ENCODE measurements at places on chromosomes 7 and 10.

DNA sequence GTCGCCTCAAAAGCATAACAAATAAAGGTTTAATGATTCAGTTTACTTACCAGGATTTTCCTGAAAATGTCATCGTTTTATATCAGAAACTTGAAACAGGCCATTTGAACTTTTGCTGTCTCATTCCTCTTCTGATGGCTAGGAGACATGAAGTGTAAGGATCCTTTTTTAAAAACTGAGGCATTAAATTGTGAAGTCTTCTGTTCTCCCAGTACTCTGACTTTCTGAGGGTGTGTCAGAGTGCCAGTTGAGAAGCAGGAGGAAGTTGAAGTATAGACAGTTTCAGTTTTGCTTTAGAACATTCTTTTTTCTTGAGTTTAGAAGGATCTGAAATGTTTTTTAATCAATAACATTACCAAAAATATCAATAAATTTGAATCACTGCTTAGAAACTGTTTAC, at the start of gene SAMD9L:
Gene SAMD9L (minus strand): TSS at position 242 of the 400 bp plus-strand sequence. CDS start 12,414 bp downstream, outside the sequence.
- no peak within 1 kb of the TSS for H3K4me3 ChIP-seq
- no peaks in the 10 kb centered on the region for H3K27me3 ChIP-seq
- no peak within 1 kb of the TSS for H3K27ac ChIP-seq
- DNase-seq: no peak
- no peaks in the 10 kb centered on the region for H3K4me1 ChIP-seq
- no peaks in the 10 kb centered on the region for H3K36me3 ChIP-seq

DNA sequence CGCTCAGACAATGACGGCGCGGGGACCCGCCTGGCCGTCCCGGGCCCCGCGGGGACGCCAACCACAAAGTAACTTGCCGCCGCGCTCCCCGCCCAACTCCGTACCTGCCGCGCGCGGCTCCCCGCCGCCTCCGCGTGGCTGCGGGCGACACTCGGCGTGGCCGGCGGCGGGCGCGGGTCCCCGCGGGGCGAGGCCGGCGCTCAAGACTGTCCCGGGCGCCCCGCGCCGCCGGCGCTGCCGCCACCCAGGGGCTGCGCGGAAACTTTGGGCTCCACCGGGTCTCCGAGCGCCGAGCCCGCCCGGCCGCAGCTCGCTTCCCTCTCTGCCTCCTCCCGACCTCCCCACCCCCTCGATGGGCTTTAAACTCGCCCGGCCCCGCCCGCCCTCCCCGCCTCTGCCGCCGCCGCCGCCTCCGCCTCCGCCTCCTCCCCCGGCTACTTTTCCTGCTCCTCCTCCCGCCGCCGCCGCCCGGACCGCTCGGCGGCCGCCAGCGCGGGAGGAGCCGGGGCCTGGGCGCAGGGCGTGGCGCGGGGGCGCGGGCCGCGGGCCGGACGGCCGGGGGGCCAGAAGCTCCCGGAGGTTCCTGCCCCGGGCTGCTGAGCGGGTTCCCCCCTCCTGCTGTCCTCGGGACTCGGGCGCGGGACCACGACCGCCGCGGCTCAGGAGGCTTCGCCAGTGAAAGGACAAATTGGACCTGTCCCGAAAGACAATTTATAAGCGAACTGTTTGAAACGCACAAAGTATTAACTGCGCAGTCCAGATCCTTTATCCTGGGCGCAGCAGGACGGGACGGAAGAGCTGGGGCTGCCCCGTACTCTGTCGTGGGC, 10.6 kb upstream of the GRB10 start:
- peak; percentile 75 for DNase-seq
- H3K4me1 ChIP-seq: peaks cover 34% of the 10 kb centered on the region
- no peaks in the 10 kb centered on the region for H3K36me3 ChIP-seq
- no peak overlapping the region for H3K27ac ChIP-seq
- peak overlapping the region; percentile 84 for H3K4me3 ChIP-seq
- H3K27me3 ChIP-seq: peaks cover 26% of the 10 kb centered on the region

- DNase-seq: no peak
- H3K27me3 ChIP-seq: no peaks in the 10 kb centered on the region
- H3K4me3 ChIP-seq: no peak overlapping the region
- H3K36me3 ChIP-seq: no peaks in the 10 kb centered on the region
These were observed 132.5 kb upstream of the UNC5B start for GRCh38 chr10:71079761-71080380.

GRCh38 chr10:21326594-21327288, 198.7 kb downstream of the SKIDA1 start:
- no peaks in the 10 kb centered on the region for H3K36me3 ChIP-seq
- no peak overlapping the region for H3K4me3 ChIP-seq
- no peak overlapping the region for H3K27ac ChIP-seq
- no peak for DNase-seq
- H3K27me3 ChIP-seq: no peaks in the 10 kb centered on the region
- peaks cover 19% of the 10 kb centered on the region for H3K4me1 ChIP-seq

DNA sequence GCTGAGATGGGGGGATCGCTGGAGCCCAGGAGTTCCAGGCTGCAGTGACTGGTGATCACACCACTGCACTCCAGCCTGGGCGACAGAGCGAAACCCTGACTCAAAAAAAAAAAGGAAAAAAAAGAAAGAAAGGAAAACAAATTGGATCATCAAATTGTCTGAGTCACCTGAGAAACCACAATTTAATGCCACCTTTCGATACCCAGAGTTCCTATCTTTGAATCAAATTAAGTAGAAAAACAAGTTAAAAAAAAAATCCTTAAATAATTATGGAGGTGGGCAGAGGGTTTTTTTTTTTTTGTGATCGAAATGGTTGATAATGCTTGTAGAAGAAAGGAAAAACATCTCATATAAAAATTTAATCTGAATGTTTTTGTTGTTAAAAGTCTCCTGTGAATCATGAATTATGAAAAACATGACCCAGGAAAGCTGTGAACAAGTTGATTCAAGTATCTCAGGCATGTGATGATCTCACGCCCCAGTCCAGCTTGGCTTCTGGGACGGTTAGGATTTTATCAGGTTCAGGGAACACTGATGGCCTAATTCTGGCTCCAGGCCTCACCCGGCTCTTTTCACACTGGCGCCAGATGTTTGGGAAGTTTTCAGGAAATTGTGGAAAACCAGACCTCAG, 25.3 kb upstream of the CUX1 start:
- no peak overlapping the region for H3K27ac ChIP-seq
- no peaks in the 10 kb centered on the region for H3K4me1 ChIP-seq
- no peak overlapping the region for H3K4me3 ChIP-seq
- no peaks in the 10 kb centered on the region for H3K27me3 ChIP-seq

DNA sequence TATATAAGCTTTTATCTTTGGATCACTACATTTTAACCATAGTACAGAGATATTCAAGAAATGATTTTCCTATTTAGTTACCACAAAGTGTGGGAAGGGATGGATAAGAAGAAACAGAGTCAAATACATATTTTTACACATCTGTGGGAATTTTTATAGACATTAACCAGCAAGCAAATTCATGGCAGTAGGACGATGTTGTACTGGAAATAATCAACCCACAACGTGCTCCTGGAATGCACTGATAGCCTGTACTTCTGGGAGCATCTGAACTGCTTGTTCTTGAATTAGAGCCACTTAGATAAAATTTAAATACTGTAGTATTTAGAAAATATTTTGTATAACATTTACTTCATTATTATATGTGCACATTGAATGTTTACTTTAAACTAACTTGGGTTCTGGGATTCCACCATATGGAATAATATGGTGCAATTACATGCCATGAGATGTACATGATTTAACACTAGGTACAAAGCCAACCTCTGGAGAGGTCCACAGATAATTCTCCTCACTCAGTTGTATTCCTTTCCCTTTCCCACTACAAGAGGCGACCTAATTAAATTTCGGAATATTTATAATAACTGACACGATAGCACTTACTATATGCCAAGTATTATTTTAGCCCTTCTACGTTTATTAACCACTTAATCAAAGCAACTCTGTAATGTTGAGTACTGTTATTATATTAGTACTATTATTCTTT, 164.9 kb upstream of the HGF start:
- H3K27me3 ChIP-seq: no peaks in the 10 kb centered on the region
- DNase-seq: no peak
- no peaks in the 10 kb centered on the region for H3K36me3 ChIP-seq
- H3K27ac ChIP-seq: no peak overlapping the region

DNA sequence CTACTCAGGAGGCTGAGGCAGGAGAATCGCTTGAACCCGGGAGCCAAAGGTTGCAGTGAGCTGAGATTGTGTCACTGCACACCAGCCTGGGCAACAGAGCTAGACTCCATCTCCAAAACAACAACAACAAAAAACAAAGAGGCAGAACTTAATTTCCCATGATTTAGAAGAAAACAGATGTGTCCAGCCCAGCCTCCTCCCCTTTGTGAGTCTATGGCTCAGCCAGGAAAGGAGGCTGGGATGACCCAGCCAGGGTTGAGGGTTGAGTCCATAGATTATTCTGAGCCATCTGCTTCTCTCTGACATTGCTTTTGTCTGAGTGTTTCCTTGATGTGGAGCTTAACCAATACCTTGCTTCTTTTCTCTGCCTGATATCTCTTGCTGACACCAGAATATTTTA, 994.1 kb downstream of the TYW1 start:
- no peaks in the 10 kb centered on the region for H3K27me3 ChIP-seq
- H3K4me1 ChIP-seq: no peaks in the 10 kb centered on the region
- H3K36me3 ChIP-seq: peaks cover 4% of the 10 kb centered on the region
- no peak for DNase-seq

- DNase-seq: no peak
- no peak overlapping the region for H3K27ac ChIP-seq
- H3K4me1 ChIP-seq: no peaks in the 10 kb centered on the region
- no peaks in the 10 kb centered on the region for H3K27me3 ChIP-seq
- H3K4me3 ChIP-seq: no peak overlapping the region
These were observed 245.1 kb downstream of the RAB11FIP2 start for GRCh38 chr10:117801691-117802090.

DNA sequence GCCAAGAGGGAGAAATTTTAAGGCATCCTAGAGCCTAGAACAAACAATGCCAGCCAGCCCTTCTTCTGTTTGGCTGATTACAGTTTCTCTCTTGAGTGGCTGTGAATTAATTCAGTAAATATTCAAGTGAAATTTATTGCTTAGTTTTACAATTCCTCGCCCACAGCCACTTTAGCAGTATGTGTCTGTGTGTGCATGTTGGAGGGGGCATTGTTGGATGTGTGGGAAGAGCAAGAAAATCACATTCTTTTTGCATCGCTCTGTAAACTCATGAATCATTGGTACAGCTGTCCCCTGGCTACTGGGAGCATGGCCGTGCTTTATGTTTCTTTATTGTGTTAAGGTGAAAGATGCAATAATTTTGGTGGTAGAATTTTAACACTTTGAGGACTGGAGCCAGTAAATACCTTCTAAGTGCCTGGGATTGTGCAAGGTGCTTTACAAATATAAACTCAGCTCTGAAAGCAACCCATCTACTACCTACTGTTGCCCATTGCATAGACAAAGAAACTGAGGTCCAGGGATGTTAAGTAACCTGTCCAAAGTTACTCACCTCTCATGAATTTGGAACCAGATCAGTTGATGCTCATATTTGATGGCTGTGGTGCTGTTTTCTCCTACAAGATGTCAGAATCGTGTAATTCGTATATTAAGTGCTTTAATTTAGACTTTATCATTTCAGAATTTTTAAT, 89.9 kb upstream of the BTBD16 start:
- no peak overlapping the region for H3K4me3 ChIP-seq
- H3K36me3 ChIP-seq: no peaks in the 10 kb centered on the region
- peak overlapping the region; percentile 87 for H3K27ac ChIP-seq
- H3K27me3 ChIP-seq: no peaks in the 10 kb centered on the region
- peaks cover 57% of the 10 kb centered on the region for H3K4me1 ChIP-seq

- no peaks in the 10 kb centered on the region for H3K27me3 ChIP-seq
- H3K36me3 ChIP-seq: no peaks in the 10 kb centered on the region
- no peaks in the 10 kb centered on the region for H3K4me1 ChIP-seq
- H3K27ac ChIP-seq: no peak overlapping the region
- DNase-seq: no peak
- H3K4me3 ChIP-seq: no peak overlapping the region
These were observed 273.8 kb upstream of the HPS1 start for GRCh38 chr10:98720551-98720950.

- H3K36me3 ChIP-seq: no peaks in the 10 kb centered on the region
- 0 out of 2 replicates have a peak, but pooled peaks cover 3% of the 10 kb centered on the region for H3K4me1 ChIP-seq
- no peak for DNase-seq
These were observed 6.0 kb upstream of the PON1 start for GRCh38 chr7:95330204-95330960.

DNA sequence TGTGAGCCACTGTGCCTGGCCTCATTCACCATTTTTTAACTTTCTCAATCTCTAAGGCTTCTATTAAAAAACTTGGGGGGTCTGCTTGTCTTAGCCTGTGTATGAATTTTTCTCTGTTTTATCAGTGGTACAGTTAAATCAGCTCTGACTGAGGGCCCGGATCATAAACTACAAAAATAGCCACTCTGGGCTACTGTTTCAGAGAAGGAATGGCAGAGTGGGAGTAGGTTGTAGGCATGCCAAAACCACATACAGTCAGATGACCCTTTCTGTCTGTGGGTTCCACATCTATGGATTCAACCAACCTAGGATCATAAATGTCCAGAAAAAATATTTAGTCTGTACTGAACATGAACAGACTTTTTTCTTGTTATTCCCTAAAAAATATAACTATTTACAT, 21.3 kb downstream of the TBC1D12 start:
- no peaks in the 10 kb centered on the region for H3K36me3 ChIP-seq
- H3K27ac ChIP-seq: no peak overlapping the region
- no peaks in the 10 kb centered on the region for H3K27me3 ChIP-seq
- no peak for DNase-seq

GRCh38 chr10:101139421-101139911, 8.4 kb downstream of the TLX1 start:
- DNase-seq: peak; percentile 81
- H3K27me3 ChIP-seq: peaks cover 100% of the 10 kb centered on the region
- H3K36me3 ChIP-seq: no peaks in the 10 kb centered on the region
- peak overlapping the region; percentile 49 for H3K4me3 ChIP-seq

DNA sequence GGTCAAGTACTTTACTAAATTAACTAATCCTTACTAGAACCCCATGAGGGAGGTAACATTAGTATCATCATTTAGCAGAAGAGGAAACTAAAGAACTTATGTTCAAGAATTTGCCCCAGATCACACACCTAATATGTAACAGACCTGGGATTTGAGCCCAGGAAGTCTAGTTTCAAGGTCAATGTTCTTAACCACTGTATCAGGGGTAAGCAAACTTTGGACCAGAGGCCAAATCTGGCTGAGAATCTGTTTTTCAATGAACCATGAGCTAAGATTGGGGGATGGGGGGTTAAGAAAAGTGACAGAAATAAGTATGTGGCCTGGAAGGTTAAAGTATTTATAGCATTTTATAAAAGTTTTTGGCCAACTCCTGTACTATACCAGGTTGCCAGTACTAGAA, 95.1 kb downstream of the ZNF248 start:
- no peak overlapping the region for H3K27ac ChIP-seq
- peaks cover 11% of the 10 kb centered on the region for H3K36me3 ChIP-seq
- no peak for DNase-seq
- no peaks in the 10 kb centered on the region for H3K27me3 ChIP-seq
- H3K4me3 ChIP-seq: no peak overlapping the region

- peak overlapping the region; percentile 78 for H3K4me3 ChIP-seq
- peaks cover 20% of the 10 kb centered on the region for H3K27me3 ChIP-seq
- peak; percentile 44 for DNase-seq
- H3K27ac ChIP-seq: no peak overlapping the region
- peaks cover 47% of the 10 kb centered on the region for H3K4me1 ChIP-seq
These were observed 2.0 kb downstream of the HECW1 start for GRCh38 chr7:43114458-43114780.

- H3K36me3 ChIP-seq: no peaks in the 10 kb centered on the region
- no peak overlapping the region for H3K4me3 ChIP-seq
- H3K27me3 ChIP-seq: no peaks in the 10 kb centered on the region
These were observed 296.5 kb upstream of the PITRM1 start for GRCh38 chr10:3468919-3469638.

- H3K4me3 ChIP-seq: no peak overlapping the region
- no peaks in the 10 kb centered on the region for H3K27me3 ChIP-seq
- H3K4me1 ChIP-seq: no peaks in the 10 kb centered on the region
These were observed 249.3 kb upstream of the PFKP start for GRCh38 chr10:2817940-2818636.

GRCh38 chr10:24536636-24537035, 187.1 kb downstream of the ARHGAP21 start:
- H3K36me3 ChIP-seq: no peaks in the 10 kb centered on the region
- H3K4me3 ChIP-seq: no peak overlapping the region
- no peaks in the 10 kb centered on the region for H3K27me3 ChIP-seq
- no peak for DNase-seq
- H3K27ac ChIP-seq: no peak overlapping the region
